ENCODE measurements at places on chromosomes 16 and 17.

DNA sequence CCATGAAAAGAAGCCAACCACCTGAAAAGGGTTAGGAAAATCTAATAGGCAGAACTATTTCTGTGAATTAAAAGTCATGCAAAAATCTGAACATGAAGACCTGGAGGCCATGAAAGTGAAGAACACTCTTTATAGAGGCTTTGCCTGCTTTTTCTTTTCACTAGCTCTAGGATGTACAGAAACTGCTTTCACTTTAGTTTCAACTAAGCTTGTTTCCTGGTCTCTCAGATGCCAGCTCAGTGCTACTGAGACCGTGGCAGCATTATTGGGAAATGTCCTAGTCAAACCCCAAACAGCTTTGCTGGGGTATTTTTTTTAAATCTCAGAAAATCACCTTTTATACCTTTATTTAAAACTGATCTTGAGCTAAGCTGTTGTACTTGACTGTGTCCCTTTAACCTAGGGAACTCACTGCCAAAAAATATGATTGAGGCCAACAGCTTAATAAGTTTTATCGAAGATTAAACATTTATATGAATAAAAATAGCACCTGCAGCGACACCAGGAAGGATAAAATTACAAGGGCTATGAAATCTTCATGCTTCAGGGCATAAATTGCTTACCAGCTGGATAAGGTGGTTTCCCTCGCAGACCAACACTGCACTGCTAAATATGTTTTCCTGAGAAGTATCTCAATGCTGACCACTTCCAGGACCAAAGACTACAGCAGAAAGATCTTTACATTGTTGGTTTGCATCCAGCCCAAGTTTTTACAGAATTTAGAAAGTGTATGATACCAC is 621.8 kb upstream of the ZFHX3 start:
- no peak for DNase-seq

DNA sequence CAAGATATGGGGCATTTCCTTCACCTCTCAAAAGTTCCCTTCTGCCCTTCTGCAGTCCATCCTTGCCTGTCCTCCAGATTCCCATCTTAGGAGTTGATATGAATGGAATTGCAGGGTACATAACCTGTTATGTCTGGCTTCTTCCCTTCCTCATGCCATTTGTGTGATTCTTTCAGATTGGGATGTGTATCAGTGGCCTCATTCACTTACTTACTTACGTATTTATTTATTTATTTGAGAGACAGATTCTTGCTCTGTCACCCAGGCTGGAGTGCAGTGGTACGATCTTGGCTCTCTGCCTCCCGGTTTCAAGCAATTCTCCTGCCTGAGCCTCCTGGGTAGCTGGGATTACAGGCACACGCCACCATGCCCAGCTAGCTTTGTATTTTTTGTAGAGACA is 6.2 kb upstream of the TMEM94 start:
- DNase-seq, result no peak

DNA sequence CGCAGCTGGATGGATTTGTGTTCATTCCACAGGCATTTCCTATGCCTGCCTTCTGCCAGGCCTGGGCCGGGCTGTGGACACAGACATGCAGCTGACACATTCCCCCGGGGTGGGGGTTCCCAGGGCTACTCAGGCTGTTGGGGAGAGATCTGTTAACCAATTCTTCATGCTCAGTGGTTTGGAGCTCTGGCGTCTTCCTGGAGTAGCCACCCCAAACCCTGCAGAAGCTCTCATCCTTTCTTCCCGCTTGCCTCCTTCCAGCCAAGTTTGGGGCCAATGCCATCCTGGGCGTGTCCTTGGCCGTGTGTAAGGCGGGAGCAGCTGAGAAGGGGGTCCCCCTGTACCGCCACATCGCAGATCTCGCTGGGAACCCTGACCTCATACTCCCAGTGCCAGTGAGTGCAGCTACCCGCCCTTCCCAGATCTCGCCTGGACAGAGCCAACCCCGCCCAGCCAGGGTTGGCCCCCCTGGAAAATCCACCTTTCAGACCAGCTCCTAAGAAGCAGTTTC is 2.6 kb downstream of the ENO3 start:
- no peak for DNase-seq

GRCh38 chr16:64991001-64991400 is 130.9 kb downstream of the CDH11 start:
- no peak for DNase-seq

DNA sequence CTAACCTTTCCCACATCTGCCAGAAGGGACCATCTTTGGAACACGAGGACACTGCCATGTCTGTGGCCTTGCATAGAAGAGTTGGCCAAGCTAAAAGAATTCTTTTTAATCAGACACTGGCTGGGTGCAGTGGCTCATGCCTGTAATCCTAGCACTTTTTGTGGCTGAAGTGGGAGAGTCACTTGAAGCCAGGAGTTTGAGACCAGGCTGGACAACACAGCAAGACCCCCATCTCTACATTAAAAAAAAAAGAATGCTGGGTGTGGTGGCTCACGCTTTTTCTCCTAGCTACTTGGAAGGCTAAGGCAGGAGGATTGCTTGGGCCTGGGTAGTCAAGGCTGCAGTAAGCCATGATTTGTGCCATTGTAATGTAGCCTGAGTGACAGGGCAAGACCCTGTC is 9.3 kb upstream of the DUSP14 start:
- no peak for DNase-seq

DNA sequence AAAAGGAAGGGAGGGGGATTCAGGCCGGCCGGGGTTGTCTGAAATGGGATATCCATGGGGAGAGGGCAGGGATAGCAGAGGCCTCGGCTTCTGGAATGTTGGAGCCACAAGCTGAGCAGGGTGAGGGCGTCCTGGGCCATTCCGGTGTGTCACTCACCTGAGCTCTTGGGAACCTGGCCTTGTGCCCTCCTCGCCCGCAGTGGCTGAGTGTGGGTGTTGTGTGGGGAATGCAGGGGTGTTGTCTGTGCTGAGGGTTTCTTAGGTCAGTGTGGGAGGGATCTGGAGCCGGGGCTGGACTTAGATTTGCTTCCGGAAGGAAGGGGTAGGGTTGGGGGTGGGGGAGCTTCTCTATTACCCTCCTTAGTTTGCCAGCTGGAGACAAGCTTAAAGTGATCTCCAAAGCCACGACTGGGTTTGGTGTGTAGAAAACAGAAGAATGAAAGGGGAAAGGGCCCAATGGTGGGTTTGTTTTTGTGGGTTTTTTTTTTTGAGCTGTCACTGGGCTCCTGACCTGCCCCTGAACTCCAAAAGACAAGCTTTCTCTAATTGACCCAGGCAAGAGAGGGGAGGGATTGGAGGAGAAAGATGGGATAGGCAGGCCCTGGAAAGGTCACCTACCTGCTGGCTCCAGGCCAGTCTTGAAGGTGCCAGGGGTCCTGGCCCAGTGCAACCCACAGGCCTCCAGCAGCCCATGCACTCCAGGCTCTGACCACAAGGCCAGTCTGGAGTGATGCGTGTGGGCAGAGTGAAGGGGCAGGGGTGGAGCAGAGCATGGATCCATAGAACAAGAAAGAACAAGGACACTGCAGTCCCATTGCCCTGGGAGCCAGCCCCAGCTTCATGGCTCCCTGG is at the start of gene SULT1A2:
TSS of gene SULT1A2 (minus strand) at position 211 of the 852 bp plus-strand sequence. CDS start 1,120 bp downstream, outside the sequence.
- DNase-seq, result no peak

GRCh38 chr17:65163990-65164495 is 26.9 kb downstream of the RGS9 start:
- peak; percentile 66 for DNase-seq

GRCh38 chr17:64198331-64199090 is 64.5 kb downstream of the TEX2 start:
- no peak for DNase-seq
